Lung (tissue), 17 donors: ENCODE measurements at places on chromosomes 4 and X. TPM values are rescaled to one million over a fixed set of nuclear protein-coding genes. Genes with fewer than 3 reads are reported as not detected.

DNA sequence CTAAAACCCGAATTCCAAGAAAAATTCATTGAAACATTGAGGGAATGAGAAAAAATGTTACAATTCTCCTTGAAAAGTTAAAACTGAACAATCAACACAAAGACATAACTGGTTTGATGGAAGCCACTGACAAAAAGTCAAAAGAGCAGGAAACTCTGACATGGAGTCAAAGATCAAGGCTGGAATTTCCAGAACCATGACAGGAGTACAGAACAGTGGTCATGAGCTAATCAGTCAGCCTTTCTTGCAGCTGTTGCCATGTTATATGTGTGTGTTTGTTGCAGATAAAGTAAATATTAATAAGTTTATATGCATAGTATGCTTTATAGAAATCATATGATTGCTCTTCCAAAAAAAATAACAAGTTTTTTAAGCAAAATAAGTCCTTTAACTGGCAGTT is 184.7 kb upstream of the HCCS start:
- no peak for DNase-seq

UNC5C gene
- 0.68 TPM for polyA plus RNA-seq

GRCh38 chr4:141853091-141853764 is 216.8 kb downstream of the IL15 start:
- DNase-seq: no peak

AGTR2 gene
- polyA plus RNA-seq: 0.06 TPM

AMTN gene
- not detected for polyA plus RNA-seq

DNA sequence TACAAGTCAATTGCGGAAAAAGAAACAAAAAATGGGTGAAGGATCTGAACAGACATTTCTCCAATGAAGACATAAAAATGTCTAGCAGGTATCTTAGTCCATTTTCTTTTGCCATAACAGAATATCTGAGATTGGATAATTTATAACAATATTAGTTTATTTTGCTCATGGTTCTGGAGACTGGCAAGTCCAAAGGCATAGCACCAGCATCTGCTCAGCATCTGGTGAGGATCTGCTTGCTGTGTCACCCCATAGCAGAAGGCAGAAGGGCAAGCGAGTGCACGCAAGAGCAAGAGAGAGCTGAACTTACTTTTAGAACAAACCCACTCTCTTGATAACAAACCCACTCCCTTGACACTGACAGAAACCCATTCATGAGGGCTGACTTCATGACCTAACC is 29.7 kb downstream of the GAB3 start:
- DNase-seq: no peak

- no peak for DNase-seq
Observed at GRCh38 chr4:1176398-1177273, 4.3 kb upstream of the SPON2 start.

FAM236D gene
- not detected for polyA plus RNA-seq

PABPC5 gene
- 0.26 TPM for polyA plus RNA-seq

SLC6A14 gene
- 26.5 TPM for polyA plus RNA-seq

GRCh38 chr4:41753942-41754341 is 5.4 kb upstream of the PHOX2B start:
- no peak for DNase-seq

GRCh38 chr4:77201343-77201742 is 44.3 kb downstream of the CCNG2 start:
- no peak for DNase-seq

DNA sequence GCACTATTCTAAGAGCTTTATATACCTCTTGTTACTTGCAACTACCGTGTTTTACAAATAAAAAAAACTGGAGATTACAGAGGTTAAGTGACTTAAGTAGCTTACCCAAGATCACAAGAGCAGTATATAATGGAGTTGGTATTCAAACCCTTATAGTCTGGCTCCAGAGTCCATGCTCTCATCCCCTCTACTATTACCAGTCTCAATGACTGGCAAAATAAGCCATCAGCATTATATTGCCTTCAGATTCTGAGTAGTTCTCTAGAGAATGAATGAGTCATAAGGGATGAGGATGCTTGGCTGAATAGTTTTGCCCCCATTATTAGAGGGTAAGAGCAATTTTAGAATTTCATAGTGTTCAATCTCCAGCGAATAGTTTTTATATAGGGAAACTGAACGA is 170.1 kb upstream of the ATOH1 start:
- no peak for DNase-seq

GSTCD gene
- polyA plus RNA-seq: 2.9 TPM

GRCh38 chr4:83830138-83830888 is 294.4 kb downstream of the GPAT3 start:
- DNase-seq: no peak

- DNase-seq: peak; percentile 93
Observed at GRCh38 chr4:71231129-71232055, 107.4 kb upstream of the SLC4A4 start.

DNA sequence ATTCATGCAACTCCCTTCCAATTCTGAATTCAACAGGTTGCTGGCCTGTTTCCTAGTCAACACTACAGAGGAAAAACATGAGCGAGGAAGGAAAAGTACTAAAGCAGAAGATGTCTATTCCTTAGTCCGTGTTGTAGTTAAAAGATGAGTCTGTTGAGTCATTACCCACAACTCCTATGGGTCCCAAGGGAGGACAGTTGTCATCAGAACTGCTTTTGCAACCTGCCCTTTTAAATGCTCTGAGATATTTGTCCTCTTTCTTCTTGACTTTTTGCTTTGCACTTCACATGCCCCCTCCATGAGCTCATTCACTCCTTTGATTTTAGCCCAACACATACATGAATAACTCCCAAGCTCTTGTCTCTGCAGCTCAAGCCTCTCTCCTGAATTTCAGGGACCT is 119.2 kb downstream of the CORIN start:
- DNase-seq: no peak

SPANXA2 gene
- not detected for polyA plus RNA-seq

GRCh38 chr4:33302321-33302720 is 2582.2 kb downstream of the PCDH7 start:
- peak; percentile 57 for DNase-seq

JCHAIN gene
- 18.3 TPM for polyA plus RNA-seq

- DNase-seq: no peak
Observed at GRCh38 chrX:10519278-10519677, 101.1 kb downstream of the MID1 start.

DNA sequence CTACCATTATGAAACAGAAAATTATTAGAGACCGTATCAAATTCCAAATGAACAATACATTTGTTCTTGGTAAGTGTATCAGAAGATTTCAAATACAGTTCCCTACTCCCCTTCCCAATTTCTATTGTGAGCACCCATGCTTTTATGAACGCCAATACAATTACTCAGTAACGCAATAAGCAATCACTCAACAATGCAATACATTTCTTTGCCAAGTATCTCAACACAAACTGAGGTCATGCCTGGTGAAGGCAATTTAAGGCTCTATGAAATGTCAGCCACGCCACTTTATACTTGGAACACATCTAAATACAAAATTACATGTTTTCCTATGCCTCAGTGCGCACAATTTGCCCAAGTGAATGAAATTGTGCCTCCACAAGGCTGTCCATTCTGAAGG is 712 bp downstream of the PNPLA4 start:
- no peak for DNase-seq

- no peak for DNase-seq
Observed at GRCh38 chr4:103397541-103397940, 199.4 kb upstream of the CENPE start.

- no peak for DNase-seq
Observed at GRCh38 chrX:40199704-40200103, 101.9 kb upstream of the BCOR start.

GRCh38 chr4:185479507-185479971 is 8.0 kb upstream of the CCDC110 start:
- DNase-seq: no peak

DNA sequence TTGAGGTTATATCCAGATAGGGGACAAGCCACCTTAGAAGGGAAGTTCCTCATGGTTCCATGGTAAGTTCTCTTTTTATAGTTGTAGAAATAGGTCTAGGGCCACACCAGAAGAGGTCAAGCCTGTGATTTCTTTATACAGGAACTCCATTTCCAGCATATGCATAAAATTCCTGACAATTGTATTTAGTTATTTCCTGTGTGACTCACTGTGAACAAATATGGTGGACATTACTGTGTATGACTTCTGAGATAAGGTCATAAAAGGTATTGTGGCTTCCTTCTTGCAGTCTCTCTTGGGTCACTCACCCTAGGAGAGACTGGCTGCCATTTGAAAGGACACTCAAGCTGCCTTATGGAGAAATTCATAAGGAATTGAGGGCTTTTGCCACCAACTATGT is 2.2 kb upstream of the C4orf36 start:
- DNase-seq: no peak

GRCh38 chrX:123731258-123731986 is 1.4 kb downstream of the THOC2 start:
- DNase-seq: peak; percentile 33

- DNase-seq: no peak
Observed at GRCh38 chr4:8665406-8666360, 73.1 kb downstream of the CPZ start.

DNA sequence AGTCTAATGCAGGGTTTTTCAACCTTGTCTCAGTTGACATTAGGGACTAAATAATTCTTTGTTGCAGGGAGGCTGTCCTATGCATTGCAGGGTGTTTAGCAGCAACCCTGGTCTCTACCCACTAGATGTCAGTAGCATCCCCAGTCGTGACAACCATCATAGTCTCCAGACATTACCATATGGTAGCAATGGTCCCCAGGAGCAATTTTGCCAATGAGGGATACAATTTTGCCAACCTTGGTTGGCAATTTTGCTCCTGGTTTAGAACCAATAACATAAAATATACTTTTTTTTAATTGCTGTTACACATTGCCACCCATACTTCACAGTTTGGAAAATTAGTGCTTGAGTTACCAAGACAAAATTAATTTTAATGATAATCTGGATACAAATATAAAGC is 6.0 kb downstream of the EREG start:
- peak; percentile 33 for DNase-seq

SATL1 gene
- polyA plus RNA-seq: 0.02 TPM

TCEAL3 gene
- 37.9 TPM for polyA plus RNA-seq

DNA sequence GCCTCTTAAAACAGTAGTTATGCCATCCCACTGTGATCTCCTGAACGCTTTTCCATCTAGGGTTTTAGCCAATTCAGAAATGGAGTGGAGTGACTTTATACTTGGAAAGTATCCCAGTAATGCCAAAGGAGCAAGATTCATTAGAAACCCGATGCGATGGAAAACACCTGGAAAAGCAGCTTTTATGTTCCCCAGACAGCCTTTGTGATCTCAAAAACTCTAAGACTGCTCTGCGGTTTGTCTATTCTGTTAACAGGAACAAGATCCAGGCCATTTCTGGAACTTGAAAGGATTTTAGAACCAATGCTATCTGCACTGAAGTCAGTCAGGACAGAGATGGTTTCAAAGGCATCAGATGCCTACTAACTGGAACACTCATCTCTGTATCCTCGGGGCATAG is 145.1 kb downstream of the APBB2 start:
- peak; percentile 40 for DNase-seq
